Kidney epithelial cell (primary cell): ENCODE measurements at places on chromosomes 5 and 9.
A peak's percentile ranks its signal among the peaks of the same experiment; 100 is the strongest.

- no peak for DNase-seq
These were observed 126.5 kb upstream of the ABCA1 start for GRCh38 chr9:105054491-105054890.

- peak; percentile 29 for DNase-seq
These were observed 75.0 kb upstream of the RAD23B start for GRCh38 chr9:107208121-107208520.

DNA sequence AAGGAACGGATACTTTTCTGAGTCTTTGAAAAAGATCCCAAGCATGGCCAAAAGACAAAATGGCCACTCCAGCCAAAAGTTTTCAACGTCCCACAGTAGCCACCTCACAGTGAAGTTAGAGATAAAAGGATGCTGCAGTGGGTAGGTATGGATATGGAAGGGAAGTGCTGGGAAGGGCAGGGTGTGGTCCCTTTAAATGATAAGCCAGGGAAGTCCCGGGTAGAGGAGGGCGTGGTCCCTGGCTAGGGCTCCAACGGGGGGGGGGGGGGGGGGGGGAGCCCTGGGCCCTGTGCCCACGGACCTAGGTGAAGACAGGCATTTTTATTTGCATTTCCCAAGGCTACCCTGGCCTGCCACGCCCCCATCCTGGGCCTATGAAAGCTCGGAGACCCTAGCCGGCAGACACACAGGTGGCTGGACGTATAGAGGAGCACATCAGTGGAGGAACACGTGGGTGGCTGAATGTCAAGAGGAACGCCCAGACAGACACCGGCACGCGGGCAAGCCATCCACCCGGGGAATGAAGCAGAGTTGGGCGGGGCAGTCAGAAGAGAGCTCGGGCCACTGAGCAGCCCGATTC, 306.7 kb downstream of the NFIB start:
- DNase-seq = no peak

GRCh38 chr5:42858687-42859086, 47.0 kb upstream of the SELENOP start:
- no peak for DNase-seq

- DNase-seq = no peak
These were observed 534 bp downstream of the SRFBP1 start for GRCh38 chr5:121962347-121962670.

GRCh38 chr5:24045046-24045445, 537.6 kb downstream of the PRDM9 start:
- no peak for DNase-seq

DNA sequence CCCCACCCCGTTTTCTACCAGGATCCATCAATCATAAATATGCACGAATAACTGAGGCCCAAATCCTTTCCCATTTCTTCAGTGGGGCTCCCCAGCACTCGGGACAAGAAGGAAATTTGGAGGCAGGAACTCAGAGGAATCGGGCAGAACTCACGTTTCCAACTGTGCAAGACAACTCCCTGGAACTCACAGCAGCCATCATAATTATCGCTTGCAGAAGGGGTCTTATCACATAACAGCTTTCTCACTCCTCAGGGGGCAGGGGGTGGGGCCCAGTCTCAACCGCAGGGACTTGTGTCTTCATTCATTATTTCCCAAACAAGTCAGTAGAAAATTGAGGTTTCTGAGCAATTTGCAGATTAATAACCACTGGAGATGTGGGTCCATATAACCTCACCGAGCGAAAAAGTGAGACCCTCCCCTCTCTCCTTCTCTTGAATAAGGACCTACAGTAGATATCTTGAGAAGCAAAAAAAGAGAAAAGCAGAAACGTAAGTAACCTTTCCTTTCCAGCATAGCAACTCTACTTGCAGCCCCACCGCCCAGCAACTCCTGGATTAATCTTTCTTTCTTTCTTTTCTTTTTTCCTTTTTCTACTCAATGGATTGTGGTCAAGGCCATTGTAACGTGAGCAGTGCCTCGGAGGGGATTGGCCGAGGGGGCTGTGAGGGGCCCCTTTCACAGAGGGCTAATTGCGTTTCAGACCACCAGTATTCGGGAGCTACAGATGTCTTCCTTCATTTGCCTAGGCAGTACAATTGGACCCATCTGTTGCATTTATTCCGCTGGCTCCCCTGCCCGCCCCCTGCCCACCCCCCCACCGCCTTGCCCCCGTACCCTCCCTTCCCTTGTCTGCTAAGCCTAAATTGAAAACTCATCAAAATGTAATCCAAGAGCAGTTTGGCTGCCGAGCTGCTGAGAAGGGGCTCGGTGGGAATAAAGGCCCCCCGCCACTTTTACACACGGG, 24.7 kb upstream of the TIFAB start:
- DNase-seq = no peak

DNA sequence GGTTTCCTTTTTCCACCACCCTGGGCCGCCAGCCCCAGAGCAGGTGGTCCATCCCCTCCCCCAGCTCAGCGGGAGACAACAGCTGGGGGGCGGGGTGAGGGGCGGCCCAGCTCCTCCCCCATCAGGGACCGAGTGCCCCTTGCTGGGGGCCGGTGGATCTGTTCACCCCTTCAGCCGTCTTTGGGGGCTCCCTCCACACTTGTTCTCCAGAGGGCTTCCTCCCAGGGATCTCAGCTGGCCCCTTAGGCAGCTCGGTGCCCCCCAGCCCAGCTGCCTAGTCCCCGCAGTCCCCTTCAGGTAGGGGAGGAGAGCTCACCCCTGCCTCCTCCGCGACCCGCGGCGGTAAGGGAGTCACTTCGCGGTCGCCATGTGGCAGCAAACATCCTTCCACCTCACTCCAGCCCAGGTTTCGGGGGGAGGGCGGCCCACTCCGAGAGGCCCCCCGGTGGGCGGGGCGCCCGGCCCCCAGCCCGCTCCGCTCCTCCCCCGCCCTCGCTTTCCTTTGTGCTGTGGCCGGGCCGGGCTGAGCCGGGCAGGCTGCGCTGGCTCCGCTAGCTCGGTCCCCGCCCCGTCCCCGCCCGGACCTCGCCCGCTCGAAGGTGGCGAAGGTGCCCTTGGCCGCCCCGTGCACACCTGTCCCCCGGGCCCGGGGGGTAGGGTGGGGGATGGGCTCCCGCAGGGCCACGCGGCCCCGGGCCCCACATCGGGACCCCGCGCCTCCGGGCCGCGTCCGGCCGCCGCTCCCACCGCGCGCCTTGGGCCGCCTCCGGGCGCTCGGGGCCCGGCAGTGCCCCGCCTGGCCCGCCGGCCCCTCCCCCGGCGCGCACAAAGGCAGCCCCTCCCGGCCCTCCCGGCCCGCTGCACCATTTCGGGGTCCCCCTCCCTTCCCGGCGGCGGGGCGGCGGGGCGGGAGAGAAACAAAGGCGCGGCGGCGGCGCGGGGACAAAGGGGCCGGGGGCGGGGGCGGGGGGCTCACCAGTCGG, 683 bp downstream of the DBN1 start:
- DNase-seq = no peak

DNA sequence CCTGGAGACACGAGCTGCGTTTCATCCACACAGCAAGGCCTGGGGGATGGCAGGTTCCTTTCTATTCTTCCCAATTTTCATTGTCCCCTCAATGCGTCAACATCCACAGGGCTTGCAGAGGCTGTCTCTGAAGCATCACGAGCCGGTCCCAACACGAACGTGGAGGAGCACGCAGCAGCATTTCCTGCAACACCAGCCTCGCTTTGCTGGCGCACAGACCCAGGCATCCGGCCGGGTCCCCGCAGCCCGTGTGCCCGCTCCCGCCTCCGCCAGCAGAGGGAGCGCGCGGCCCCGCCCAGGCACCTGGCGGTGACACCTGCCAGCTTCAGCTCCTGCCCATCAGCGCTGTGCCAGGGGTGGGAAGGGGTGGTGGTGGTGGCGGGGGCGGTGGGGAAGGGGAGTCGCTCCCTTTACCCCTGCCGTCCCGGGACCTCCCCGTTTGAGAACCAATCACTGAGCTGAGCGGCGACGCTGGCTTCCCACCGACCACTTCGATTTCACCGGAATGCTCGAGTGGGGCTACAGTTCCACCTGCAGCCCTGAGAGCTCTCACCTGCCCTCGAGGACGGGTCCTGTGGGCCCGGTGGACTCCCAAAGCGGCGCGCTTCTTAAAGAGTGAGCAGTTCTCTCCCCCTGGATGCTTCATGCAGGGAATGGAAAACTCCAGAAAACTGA, 464.5 kb downstream of the ICE1 start:
- no peak for DNase-seq

DNA sequence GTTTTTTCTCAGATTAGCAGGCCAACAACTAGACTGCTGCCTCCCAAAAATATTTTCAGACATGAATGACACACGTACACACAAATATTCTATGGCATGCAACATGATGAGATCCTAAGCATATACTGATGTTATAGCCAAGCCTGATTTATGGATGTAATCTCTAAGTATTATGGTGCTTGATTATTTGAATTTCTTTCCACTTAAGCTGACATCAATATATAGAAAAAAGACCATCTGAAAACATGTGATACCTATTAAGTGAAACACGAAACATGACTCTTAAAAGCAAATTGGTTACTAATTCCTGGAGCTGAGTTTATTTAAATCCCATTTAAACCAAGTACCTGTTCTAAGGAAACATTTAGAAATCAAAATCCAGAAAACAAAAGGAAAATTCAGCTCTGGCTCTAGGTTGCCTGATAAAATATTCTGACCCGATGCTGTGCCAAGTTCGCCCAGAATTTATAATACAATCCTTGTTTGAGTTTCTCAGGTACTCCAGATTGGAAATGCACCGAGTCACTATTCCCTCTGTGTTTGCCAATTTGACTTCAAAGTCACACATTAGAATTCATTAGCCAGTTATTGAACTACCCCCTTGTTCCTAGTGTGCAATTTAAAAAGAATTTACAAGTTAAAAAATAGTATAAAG, 548.6 kb downstream of the CSNK1G3 start:
- no peak for DNase-seq

GRCh38 chr5:24472518-24472917, 172.3 kb downstream of the CDH10 start:
- no peak for DNase-seq

DNA sequence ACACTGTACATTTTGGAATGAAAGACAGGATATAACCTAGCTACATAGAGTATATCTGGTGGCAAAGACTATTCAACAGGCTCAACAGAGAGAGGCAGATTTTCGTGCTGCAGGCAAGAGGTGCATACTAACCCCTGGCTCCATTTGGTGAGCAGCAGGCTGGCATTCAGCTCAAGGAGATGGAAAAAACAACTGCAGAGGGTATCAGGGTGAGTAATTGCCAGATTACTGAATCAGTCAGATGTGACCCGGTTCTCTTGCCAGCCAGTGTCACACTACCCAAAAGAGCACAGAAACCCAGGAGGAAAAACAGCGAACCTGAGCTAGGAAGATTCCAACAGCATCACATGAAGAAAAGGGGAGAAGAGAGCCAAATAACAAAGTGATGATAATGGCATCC, 130.4 kb upstream of the PRLR start:
- DNase-seq = no peak

GRCh38 chr9:38683336-38683735, 36.6 kb downstream of the FAM240B start:
- DNase-seq = no peak

DNA sequence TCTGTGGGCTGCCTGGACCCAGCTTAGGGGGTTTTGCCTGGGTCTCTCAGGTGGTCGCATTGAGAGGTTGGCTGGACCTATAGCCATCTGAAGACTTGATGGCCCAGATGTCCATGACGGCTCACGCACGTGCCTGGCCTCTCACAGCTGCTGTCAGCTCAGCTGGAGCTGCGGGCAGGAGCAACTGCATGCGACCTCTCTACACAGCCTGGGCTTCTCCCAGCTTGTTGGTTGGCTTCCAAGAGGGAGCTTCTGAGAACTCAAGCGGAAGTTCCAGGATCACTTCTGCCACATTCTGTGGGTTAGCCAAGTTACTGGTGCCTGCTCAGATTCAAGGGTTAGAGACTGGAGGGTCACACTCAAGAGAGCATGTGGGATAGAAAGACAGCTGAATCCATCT, 99.2 kb downstream of the DAPK1 start:
- DNase-seq = no peak

DNA sequence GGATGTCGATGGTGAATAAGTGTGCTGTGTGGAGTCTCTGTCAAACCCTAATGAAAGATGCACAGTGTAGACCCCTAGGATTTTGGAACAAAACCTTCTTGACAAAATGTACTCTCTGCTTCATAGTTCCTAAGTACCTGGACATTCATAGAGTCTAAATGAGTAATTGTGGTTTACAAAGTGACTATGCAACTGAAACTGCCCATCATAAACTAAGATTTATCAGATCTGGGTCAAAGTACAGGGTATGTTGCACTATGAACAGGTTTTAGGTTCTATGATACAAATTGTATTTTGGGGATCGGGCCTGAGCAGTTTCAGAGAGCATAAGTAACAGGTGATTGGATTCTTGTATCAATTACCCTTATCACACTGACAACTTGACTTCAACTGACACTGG, 79.4 kb downstream of the LURAP1L start:
- DNase-seq = no peak

DNA sequence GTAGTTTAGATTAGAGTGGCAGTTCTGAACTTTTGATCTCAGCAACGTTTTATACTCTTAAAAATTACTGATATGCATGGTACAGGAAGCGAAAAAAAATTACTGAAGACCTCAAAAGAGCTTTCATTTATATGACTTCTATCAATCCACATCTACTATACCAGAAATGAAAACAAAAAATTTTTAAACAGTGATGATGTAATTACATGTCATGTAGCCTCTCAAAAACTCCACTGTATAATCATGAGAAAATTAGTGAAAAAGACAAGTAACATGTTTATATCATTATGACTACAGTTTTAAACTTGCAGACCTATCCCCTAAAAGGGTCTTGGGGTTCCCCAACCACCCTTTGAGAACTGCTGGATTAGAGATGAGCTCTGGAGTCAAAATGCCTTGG, 9.3 kb downstream of the DNAJC18 start:
- DNase-seq = no peak

- no peak for DNase-seq
These were observed 165.1 kb upstream of the SLC30A5 start for GRCh38 chr5:68928617-68929302.

DNA sequence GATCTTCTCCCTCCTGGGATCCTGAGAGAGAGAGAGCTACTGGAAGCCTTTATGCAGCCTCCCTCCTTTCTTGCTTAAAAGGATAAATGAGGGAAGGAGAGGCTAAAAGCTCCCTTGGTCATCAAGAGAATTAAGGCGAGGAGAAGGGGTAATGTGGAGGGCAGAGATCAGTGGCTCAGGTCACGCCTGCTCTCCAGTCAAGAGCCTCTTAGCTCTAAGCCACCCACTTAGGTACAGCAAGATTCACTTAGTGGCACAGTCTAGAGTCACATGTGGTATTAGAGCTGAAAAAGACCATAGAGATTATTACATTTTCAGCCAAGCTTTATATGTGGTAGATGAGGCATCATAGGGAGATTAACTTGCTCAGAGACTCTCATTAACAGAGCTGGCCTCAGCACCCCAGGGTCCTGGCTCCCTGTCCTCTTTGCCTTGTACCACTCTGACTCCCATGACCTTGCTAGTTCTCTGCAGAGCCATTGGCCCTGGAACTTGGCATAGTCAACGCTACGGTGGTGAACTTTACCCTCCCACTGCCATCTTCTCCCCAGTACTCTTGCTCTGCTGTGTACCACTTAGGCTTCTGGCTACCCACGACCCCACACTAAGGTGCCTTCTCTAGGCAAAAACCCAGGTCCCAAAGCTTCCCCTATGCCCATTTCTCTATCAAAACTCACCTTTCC, 37.6 kb downstream of the MFAP3 start:
- no peak for DNase-seq
